ENCODE measurements at places on chromosomes 7 and 10. TPM values are rescaled to one million over a fixed set of nuclear protein-coding genes. Genes with fewer than 3 reads are reported as not detected.

DNA sequence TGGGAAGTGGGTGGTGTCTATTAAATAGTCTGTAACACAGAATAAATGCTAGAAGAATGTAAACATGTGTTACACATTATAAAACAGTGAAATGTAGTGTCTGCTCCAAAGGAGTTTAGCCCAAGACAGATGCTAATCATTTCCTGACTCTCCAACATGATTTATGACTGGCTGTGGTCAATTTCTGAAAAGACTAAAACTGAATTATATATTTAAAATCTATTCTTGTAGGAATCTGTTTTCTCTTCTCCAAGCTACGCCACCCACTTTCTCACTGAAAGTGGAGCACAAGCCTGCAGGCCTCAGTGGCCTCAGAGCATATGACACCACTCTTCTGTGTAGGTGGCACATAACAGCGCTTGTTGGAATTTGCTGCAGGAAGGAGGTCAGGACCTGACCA is 44.4 kb downstream of the CTTNBP2 start:
- H3K36me3 ChIP-seq: no peaks in the 10 kb centered on the region
- H3K4me3 ChIP-seq: no peak overlapping the region
- no peaks in the 10 kb centered on the region for H3K27me3 ChIP-seq

PSAP gene
- total RNA-seq: 1,672 TPM

DNA sequence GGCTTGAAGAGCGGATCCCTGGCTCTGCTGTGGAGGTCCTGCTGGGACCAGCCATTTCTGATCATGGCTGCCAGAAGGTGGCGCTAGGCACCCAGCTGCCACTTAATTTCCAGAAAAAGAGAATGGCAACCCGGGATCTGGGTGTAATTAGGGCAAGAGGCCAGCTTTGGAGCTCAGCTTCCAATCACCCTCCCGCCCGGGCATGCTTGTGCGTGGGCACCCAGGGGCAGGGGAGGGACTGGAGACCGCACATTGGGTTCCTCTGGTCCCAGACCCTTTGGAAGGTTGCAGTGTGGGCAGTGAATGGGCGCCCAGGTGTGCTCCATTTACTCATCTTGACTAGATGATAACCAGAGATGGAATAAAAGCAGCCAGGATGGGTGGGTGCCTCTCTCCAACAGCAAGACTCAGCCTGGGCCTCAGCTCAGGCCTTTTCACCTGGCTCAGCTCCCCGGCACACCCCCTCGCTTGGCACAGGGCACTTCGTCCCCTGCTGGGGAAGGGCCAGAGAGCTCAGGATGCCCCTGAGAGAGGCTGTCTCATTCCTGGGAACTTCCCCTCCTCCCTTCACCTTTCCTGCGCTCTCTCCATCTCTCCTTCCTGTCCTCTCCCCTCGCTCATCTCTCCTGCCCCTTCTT is 14.7 kb downstream of the FAM241B start:
- H3K27ac ChIP-seq: no peak overlapping the region
- H3K27me3 ChIP-seq: peaks cover 47% of the 10 kb centered on the region
- peak; percentile 40 for DNase-seq
- no peaks in the 10 kb centered on the region for H3K36me3 ChIP-seq
- no peaks in the 10 kb centered on the region for H3K4me1 ChIP-seq

DNA sequence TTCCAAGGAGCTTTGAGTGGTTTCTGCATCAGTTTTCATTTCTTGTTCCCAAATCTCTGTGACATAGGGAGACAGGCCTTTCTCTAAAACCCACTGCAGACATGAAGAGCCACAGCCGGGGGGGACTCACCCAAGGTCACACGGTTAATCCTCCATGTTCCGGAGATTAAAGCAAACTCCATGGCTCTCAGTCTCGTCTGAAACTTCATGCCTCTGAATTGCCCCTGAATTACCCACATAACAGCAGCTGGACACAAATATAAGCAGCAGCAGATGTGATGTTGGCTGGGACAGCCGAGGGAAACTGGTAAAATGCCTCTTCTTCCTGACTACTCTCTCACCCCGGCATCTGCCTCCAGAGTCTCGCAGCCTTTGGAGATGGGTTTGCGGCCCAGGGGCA is 402.2 kb downstream of the DNAJB6 start:
- no peak overlapping the region for H3K4me3 ChIP-seq
- no peak overlapping the region for H3K27ac ChIP-seq
- H3K4me1 ChIP-seq: no peaks in the 10 kb centered on the region
- peaks cover 85% of the 10 kb centered on the region for H3K27me3 ChIP-seq

STOX1 gene
- 0.33 TPM for total RNA-seq

- DNase-seq: no peak
- no peak overlapping the region for H3K4me3 ChIP-seq
- H3K36me3 ChIP-seq: no peaks in the 10 kb centered on the region
- no peaks in the 10 kb centered on the region for H3K27me3 ChIP-seq
- no peak overlapping the region for H3K27ac ChIP-seq
- peaks cover 34% of the 10 kb centered on the region for H3K4me1 ChIP-seq
Measured at GRCh38 chr7:37290731-37291130, 157.9 kb downstream of the ELMO1 start.

DNA sequence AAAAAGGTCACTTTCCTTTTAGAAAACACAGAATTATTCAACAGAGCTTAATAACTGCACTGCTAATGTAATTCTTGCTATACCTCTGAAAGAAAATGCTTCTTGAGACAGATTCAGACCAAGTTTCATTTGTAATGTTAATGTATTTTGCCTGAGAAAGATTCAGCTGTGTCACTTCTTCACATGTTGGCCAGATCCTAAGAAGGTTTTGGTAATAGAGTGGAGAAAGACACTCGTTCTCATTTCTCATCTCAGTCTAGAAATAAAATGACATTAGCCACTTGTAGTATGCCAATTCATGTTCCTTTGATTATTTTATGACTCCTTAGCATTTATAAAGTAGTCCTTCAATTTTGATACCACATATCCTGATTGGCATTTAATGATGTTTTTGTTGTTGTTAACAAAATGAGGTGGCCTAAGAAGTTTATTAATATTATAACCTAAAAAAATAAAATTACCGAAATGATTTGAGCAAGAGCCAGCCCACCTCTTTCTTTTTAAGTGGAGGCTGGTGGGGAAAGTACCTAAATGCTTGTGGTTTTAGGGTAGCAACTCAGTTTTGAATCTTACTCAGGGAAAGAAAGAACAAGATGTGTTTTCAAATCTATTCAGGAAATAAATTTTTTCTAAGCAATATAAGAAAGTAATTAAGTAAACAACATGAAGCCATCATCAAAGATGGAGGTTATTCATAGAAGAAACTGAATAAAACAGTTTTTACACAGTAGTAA is 16.4 kb upstream of the ELAPOR2 start:
- H3K36me3 ChIP-seq: no peaks in the 10 kb centered on the region
- no peaks in the 10 kb centered on the region for H3K4me1 ChIP-seq
- no peak overlapping the region for H3K27ac ChIP-seq

DNA sequence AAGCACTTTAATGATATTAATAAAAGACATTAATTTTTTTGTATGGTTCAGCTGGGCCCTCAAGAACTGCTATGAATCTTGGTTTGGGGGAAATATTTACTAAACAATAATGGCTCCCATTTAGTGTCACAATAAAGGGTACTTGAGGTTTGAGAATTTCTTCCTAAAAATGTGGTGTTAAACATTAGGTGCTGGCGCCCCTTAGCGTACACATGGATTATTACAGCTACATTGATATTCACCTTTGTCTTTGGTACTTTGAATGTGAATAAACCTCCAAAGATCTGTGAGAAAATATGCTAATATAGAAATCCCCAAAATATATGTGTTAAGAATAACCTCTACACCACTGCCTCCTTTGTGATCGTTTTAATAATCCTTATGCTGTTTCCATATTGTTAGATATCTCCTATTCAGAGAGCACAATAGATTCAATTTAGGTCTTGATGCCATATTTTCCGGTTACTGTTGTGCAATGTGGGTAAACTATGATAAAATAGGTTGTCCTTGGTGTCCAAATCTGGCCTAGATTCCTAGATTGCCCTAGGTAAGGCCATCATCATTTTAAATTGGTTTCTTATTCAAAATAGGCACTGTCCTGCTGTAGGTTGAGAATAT is 161.8 kb upstream of the CACNA2D1 start:
- no peaks in the 10 kb centered on the region for H3K27me3 ChIP-seq
- H3K36me3 ChIP-seq: no peaks in the 10 kb centered on the region
- H3K27ac ChIP-seq: no peak overlapping the region
- no peak overlapping the region for H3K4me3 ChIP-seq
- DNase-seq: no peak

DNA sequence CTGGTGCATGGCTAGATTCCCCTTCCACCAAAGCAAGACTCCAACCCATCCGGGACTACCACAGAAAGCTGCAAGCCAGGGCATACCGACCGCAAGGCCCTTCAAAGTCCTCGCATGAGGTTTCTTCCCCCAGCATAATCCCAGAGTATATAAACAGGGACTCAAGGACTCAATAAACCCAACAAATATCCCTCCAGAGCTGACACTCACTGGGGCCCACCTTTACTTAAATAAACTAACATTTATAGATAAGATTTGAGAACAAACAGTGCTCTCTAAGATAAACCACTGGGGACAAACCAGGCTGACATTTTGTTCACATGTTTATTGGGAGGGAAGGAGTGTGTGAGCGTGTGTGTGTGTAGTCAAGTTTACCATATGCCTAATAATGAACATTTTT is 138.2 kb downstream of the ADAM12 start:
- H3K27ac ChIP-seq: peak overlapping the region; percentile 44
- no peaks in the 10 kb centered on the region for H3K4me1 ChIP-seq
- H3K36me3 ChIP-seq: no peaks in the 10 kb centered on the region
- H3K27me3 ChIP-seq: peaks cover 18% of the 10 kb centered on the region

GRCh38 chr7:46230990-46231305 is 309.9 kb upstream of the IGFBP3 start:
- H3K4me1 ChIP-seq: no peaks in the 10 kb centered on the region
- H3K27me3 ChIP-seq: no peaks in the 10 kb centered on the region

- H3K27ac ChIP-seq: peak overlapping the region; percentile 49
- H3K4me3 ChIP-seq: peak overlapping the region; percentile 69
- H3K36me3 ChIP-seq: no peaks in the 10 kb centered on the region
- no peak for DNase-seq
- H3K27me3 ChIP-seq: no peaks in the 10 kb centered on the region
Measured at GRCh38 chr10:14602807-14603533, 171.7 kb downstream of the FAM107B start.

MINPP1 gene
- 5.4 TPM for total RNA-seq

ADAM12 gene
- 0.27 TPM for total RNA-seq

DNA sequence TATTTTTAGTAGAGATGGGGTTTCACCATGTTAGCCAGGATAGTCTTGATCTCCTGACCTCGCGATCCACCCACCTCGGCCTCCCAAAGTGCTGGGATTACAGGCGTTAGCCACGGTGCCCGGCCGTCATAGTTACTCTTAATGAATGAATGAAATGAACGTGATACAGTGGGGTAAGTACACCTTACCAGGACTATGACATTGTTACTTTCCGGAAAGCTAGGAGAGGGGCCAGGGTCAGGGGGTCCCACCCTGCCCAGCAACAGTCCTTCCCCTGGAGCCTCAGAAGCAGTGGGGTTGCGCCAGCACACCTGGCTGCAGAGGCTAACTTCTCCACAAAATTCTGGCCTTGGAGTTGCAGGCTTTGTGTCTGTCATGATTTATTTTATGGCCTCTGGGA is 21.4 kb downstream of the VSTM4 start:
- H3K27ac ChIP-seq: peak overlapping the region; percentile 66
- no peaks in the 10 kb centered on the region for H3K27me3 ChIP-seq
- no peak for DNase-seq
- no peaks in the 10 kb centered on the region for H3K36me3 ChIP-seq

FAM25C gene
- total RNA-seq: not detected

DNA sequence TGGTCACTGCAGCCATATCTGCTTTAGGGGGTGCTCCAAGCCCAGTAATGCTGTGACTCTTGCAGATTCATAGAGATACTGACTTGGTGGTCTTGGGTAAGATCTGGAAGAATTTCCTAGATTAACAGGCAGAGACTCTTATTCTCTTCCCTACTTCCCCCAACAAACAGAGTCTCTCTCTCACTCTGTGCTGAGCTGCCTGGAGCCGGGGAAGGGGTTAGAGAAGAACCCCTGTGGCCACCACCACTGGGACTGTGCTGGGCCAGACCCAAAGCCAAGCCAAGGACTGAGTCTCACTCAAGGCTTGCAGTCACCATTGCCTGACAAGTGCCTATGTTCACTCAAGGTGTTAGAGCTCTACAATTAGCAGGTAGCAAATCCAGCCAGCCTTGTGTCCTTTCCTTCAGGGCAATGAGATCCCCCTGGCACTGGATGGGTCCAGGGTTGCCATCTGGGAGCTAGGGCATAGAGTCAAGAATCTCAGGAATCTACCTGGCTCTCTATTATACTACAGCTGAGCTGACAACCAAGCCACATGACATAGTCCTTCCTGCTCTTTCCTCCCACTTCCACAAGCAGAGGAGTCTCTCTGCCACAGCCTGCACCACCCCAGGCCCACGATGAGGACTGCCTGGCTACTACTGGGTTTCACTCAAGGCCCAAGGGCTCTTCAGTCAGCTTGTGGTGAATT is 41.4 kb upstream of the TECTB start:
- DNase-seq: no peak
- no peaks in the 10 kb centered on the region for H3K4me1 ChIP-seq
- no peak overlapping the region for H3K4me3 ChIP-seq
- no peak overlapping the region for H3K27ac ChIP-seq
- H3K36me3 ChIP-seq: no peaks in the 10 kb centered on the region
- H3K27me3 ChIP-seq: peaks cover 6% of the 10 kb centered on the region

DNA sequence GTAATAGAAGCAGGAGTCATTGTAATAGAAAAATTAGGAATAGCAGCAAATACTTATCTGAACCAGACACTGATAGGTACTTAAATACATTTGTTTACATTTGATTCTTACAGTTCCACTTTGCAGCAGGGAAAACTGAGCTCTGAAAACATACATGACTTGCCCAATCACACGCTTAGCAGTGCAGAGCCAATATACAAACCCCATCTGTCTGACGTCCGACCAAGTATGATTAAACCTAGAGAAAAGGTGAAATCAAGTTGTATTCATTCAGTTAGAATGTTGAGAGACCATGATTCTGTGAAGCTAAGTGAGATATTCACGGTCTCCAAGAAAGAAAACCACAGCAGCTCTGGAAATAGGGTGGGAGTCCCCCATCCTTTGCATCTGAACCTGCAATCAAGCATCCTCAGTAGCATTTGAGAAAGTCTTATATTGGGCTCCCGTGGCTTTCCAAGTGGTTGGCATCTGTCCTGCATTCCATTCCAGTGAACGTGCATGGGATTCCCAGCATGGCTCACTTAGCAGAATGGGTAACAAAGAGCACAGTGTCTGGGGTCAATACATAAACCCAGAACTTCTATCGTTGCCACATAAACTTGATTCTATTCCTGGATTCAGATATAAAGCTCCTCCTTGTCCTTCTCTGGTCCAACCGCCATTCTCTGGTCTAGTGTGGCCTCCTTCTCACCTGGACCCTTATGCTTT is 148.7 kb upstream of the RSU1 start:
- H3K4me3 ChIP-seq: no peak overlapping the region
- peak overlapping the region; percentile 68 for H3K27ac ChIP-seq
- H3K4me1 ChIP-seq: peaks cover 36% of the 10 kb centered on the region
- H3K36me3 ChIP-seq: no peaks in the 10 kb centered on the region
- DNase-seq: no peak
- peaks cover 8% of the 10 kb centered on the region for H3K27me3 ChIP-seq
